ENCODE measurements at places on chromosomes 5 and 9.

GRCh38 chr5:97042996-97043395 is 99.4 kb downstream of the LIX1 start:
- no peak for DNase-seq

DNA sequence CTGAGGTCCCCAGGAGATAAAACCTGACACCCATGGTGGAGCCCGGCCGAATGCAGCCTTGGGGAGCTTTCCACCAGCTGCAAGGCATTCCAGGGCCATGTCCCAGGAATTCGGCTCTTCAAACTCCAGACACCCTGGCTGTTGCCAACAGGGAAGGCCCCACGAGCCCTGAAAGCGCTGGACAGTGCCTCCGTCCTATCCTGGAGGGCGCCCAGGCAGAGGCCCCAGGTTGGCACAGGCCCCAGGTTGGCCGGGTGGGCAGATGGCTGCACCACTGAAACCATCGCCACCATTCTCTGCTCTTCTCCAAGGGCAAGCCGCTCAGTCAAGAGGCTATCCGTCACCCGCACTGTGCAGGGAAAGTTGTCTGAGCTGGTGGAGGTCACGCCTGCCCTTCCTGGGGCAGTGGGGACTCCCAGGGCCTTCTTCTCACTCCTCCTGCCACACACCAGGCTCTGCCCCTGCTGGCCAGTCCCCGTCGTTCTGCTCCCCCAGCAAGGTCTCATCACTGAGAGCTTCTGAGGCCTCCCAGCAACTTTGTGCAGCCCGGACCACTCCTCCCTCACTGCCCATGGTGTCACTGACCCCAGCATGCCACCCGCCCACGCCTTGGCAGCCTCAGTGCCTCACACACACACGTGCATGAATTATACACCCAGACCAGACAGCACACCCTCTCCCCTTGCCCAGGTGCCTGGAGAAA is 21.2 kb downstream of the SLC6A3 start:
- no peak for DNase-seq

GRCh38 chr5:163190283-163190682 is 247.1 kb upstream of the CCNG1 start:
- DNase-seq: no peak

- no peak for DNase-seq
These were observed 88.7 kb downstream of the PRKACG start for GRCh38 chr9:68925175-68925574.

DNA sequence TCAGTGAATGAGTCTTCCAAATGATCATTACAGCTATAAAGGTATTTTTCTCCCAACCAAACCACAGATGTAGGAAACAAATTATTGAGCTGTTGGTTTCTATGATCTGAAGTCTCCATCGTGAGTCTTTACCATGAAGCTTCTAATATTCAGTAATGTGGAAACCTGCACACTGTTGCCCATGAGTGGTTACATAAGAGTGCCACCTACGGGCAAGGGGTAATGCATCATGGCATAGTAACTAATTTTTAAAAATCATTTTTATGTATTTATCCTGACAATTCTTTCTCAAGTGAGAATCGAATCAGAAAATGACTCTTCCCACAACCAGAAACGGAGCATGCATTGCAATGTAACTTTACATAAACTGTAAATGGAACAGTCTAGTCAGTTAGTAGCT is 282.5 kb upstream of the SMARCA2 start:
- no peak for DNase-seq

GRCh38 chr9:81787747-81788632 is 98.6 kb upstream of the TLE1 start:
- no peak for DNase-seq

DNA sequence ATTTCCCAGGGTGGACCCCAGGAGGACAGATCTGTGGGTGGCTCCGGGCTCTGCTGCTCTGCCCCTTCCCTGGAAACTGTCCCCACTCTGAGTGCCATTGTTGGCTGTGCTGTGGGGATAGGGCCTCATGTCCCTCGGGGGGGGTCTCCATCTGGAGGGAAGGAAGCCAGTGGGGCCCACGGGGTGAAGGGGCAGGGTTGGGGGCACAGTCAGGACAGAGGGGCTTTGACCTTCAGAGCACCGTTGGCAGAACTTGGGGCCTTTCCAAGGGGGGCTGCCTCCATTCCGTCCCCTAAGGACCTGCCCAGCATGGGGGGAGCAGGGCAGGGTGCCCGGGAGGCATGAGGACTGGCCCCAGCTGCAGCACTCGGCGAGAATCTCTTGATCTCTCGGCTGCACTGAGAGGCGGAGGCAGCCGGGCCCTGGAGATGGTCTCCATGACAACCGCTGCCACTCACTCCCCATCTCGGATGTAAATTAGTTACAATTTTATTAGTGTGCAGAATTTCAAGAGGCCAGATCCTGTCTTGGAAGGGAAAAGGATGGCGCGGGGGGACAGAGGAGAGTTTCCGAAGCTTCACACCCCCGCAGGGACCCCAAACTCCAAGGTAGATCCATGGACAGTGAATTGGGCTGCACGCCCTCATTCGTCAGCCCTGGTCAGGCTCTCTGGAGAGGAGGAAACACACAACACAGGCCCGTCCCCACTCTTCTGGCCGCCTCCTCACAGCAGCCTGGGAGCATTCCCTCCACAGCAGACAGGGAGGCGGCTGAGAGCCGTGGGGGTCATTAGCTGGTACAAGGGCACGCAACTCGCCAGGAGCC is 216.2 kb upstream of the IER5L start:
- no peak for DNase-seq

GRCh38 chr5:92662741-92663140 is 918.3 kb downstream of the NR2F1-AS1 start:
- DNase-seq: no peak

DNA sequence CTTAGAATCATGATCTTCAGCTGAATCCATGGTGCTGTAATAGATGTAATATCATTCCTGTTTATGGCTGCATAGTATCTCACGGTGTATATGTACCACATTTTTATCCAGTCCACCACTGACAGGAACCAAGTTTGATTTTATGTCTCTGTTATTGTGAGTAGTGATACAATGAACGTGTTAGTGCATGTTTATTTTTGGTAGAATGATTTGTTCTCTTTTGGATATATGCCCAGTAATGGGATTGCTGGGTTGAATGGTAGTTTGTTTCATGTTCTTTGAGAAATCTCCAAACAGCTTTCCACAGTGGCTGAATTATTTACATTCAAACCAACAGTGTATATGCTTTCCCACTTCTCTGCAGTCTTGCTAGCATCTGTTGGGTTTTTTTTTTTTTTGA is 175.1 kb upstream of the CDH10 start:
- DNase-seq: no peak

- DNase-seq: no peak
These were observed 912.9 kb upstream of the SEMA6A start for GRCh38 chr5:117487556-117487955.

All from activated CD4-positive, alpha-beta T cell treated with anti-CD3 and anti-CD28 coated beads for 24 hours (primary cell).